ENCODE measurements at places on chromosomes 11 and 22.

- DNase-seq = no peak
Observed at GRCh38 chr11:14619603-14620531, 23.7 kb upstream of the PDE3B start.

DNA sequence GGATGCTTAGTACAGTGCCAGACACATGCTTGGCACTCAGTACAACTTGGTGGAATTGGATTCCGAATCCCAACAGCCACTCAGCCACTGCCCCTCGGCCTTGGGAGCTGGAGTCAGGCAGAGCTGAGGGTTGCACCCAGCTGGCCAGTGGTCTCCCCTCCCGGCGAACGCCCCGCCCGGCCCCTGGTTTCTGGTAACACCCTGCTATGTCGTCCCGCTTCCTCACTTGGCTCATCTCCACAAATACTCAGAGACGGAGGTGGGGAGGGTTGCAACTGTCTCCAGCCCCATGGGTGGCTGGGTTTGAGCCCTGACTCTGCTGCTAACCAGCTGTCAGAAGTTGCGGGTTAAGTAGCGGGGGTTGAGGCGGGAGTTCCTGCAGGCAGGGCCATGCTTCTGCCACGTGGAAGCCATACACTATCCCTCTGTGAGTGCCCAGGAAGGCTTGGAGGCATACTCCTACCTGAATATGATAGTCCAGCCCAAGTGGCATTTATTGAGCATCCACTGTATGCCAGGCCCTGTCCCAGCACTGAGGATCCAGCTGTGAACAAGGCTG, 67.1 kb downstream of the GRIK4 start:
- DNase-seq = no peak

GRCh38 chr11:125192717-125193415, 28.3 kb downstream of the PKNOX2 start:
- DNase-seq = no peak

GRCh38 chr11:114197799-114198500, 98.2 kb upstream of the NNMT start:
- no peak for DNase-seq

DNA sequence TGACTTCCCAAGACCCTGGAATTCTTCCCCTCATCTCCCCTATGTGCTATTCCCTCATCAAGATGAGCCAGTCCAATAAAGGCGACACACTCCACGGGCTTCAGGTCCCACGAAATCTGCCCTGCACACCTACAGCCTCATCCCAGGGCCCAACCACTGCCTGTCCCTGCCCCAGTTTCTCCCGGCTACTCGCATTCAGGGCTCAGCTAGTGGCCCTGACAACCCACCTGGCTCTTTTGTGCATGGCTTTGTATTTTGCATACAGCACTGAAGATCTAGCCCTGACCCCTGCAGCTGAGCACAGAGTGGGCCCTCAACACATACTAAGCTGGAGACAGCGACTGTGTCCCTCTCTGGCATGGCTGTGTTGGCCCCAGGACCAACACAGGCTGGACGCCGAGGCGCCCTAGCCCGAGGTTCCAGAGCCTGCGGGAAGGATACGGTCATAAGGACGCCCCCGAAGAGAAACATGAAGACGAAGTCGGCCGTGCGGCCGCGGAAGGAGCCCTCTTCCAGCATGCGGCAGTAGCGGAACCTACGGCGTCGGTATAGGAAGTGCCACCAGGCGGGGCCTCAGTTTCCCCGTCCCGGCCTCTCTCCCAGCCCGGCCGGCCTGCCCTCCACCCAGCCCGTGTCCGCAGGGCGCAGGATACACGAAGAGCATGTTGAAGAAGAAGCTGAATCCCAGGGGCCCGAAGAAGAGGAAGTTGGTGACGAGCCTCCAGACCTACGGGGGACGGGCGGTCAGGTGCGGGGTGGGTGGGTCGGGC, 710 bp downstream of the DERL3 start:
- no peak for DNase-seq

GRCh38 chr22:48934446-48934845, 893.2 kb downstream of the BRD1 start:
- DNase-seq = no peak

DNA sequence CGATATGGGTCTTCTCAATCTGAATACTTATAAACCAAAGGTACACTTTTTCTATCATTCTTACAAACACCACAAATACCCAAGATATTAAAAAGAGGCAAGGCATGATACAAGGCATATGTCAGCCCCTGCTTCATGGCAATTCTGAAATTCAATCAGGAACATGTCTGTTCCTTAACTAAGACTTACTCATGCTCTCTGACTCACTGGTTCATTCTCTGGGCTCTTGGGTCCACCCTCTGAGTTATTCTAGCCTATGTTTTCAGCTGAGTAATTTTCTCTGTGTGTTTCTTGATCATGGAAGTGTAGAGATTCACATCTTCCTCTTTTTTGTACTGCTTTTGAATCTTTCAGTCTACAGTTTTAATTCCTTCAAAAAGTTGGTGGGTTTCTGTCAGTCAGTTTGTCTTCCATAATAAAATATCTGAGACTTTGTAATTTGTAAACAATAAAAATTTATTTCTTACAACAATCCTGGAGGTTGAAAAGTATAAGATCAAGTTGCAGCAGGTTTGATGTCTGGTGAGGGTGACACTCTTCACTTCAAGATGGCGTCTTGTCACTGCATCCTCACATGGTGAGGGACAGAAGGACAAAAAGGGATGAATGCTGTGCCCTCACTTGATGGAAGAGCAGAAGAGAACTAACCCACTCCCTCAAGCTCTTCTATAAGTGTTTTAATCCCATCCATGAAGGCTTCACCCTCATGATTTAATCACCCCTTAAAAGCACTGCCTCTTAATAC, 211.7 kb downstream of the FAM76B start:
- DNase-seq = no peak
